Esophagus muscularis mucosa (tissue), 4 donors: ENCODE measurements at places on chromosomes 3 and 15. TPM values are rescaled to one million over a fixed set of nuclear protein-coding genes. Genes with fewer than 3 reads are reported as not detected.
A peak's percentile ranks its signal among the peaks of the same experiment; 100 is the strongest.

- no peak overlapping the region for H3K27ac ChIP-seq
- H3K4me3 ChIP-seq, result no peak overlapping the region
- no peaks in the 10 kb centered on the region for H3K36me3 ChIP-seq
- DNase-seq, result no peak
Observed at GRCh38 chr3:46102059-46102779, 74.9 kb upstream of the XCR1 start.

DNA sequence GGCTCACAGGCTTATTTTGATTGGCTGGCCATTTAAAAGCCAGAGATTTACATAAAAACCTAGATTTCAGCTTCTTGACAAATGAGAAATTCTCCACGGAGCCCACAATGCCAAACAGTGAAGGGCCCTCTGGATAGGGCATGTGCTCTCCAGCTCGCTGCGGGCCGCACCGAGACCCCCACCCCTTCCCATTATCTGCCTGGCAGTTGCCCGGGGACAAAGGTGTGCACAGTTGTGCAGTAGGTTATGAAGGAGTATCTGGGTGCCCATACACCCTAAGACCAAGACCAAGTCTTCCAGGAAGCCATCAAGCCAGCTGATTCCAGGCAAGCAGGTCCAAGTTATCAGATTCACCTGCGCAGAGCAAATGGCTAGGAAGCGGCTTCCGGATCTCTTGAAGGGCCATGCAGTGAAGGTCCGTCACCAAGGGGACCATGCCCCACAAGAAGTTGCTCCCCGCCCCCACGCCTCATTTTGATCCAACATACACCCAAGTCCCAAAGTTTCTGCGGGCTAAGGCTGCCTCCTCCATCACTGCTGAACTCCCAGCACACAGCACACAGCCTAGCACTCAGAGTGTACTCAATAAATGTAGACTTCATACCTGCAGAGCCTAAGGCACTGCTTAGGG, 1.3 kb downstream of the MRPS25 start:
- no peaks in the 10 kb centered on the region for H3K27me3 ChIP-seq
- H3K27ac ChIP-seq, result peak overlapping the region; percentile 82
- peaks cover 5% of the 10 kb centered on the region for H3K36me3 ChIP-seq
- DNase-seq, result no peak
- H3K4me3 ChIP-seq, result peak overlapping the region; percentile 78
- H3K4me1 ChIP-seq, result peaks cover 13% of the 10 kb centered on the region

DNA sequence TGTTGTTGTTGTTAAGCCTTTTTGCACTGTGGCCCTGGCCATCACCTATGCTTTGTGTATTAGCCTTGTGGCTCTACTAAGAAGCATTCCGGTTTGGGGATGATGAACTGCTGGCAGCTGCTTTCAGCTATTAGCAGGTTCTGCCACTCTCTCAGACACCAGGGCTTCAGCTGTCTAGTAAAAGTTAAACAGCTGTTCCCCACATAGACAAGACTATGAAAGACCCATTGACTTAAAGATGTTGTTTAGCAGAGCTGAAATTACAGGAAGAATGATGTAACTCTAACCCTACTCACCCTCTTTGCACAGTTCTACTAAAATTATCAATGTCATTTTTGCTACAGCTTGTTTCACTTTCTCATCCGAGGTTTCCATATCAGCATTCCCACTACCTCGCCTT, 131.2 kb upstream of the CGNL1 start:
- H3K27me3 ChIP-seq, result no peaks in the 10 kb centered on the region
- no peak overlapping the region for H3K27ac ChIP-seq
- no peaks in the 10 kb centered on the region for H3K4me1 ChIP-seq
- peaks cover 14% of the 10 kb centered on the region for H3K36me3 ChIP-seq
- DNase-seq, result no peak

DNA sequence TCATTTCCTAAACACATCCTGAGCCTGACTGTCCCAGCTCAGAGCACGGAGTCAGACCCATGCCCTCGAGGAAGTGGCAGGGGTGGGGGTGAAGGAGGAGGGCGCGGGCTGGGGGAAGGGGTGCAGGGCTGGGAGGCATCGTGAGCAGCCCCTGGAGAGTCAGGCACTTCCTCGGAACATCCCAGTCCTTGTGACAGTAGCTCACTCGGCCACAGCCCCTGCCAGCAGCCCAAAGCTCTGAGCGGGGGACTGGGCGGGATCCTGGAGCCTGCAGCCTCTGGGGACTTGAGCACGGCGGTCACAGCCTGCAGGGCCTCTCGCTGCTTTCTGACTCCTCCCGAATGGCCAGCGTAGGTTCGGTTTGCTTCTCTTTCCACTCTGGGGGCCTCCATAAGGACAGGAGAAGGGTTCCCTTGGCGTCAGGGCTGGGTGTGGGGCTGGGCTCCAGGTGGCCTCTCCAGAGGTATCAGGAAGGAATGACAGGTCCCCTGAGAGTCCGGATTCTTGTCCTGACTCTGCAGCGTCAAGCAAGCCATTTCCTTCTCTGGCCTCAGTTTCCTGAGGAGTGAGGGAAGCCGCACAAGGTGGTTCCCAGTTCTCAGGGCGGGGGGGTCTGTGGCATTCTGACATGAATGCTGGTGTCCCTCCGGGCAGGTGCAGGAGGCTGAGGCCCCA, 20.9 kb downstream of the PSTPIP1 start:
- no peaks in the 10 kb centered on the region for H3K36me3 ChIP-seq
- H3K27me3 ChIP-seq, result no peaks in the 10 kb centered on the region
- no peaks in the 10 kb centered on the region for H3K4me1 ChIP-seq
- H3K27ac ChIP-seq, result no peak overlapping the region
- no peak for DNase-seq
- H3K4me3 ChIP-seq, result no peak overlapping the region

DNA sequence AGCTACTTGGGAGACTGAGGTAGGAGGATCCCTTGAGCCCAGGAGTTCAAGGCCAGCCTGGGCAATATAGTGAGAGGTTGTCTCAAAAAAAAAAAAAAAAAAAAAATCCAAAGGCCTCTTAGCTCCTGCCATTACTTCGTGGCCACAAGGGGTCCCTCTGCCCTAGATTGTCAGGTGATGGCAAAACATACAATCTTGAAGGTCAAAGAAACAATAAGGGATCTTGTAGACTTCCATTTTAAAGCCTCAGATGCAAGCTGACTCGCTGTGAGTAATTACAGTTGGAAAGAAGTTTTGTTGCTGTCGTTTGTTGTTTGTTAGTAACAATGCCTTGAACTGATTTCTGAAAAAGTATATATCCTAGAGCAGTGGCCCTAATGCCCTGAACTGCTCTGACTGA, 55.9 kb upstream of the PLCL2 start:
- H3K4me3 ChIP-seq, result no peak overlapping the region
- no peaks in the 10 kb centered on the region for H3K36me3 ChIP-seq
- DNase-seq, result peak; percentile 24
- H3K27me3 ChIP-seq, result no peaks in the 10 kb centered on the region
- H3K27ac ChIP-seq, result no peak overlapping the region

DNA sequence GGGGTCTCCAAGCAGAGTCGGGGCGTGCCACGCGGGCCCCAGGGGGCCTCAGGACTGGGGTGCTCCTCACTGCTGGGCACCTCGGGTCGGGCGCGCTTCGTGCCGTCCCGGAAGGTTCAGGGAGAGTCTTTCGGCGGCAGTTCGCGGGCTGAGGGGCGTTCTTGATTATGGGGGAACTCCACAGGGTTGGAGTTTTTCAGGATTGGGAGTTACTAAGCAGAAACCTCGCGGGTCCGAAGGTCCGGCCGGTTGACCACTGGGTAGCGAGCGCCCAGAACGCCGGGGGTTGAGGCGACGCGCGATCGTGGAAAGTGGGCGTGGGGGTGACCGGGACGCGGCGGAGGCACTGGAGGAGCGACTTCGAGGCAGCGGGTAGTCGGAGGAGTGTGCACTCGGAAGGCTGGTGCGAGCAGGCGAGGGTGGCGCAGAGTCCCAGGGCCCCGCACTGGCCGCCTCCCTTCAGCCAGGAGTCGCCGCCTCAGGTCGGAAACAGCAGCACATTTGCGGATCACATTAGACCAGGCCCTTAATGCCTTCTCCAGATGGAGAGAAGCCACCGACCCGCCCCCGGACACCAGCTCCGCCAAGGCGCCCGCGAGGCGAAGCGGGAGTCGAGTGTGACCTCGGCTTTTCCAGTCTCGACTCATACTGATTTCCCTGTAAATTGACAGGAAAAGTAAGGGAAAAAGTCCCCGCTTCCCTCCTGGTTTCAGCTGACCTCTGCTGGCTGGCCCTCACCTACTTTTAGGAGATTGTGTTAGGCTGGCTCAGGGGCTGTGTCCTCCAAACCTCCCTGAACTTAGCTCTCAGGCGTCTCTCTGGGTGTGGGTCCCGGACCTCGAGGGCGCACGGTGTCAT, 685 bp downstream of the ADAMTSL3 start:
- peak overlapping the region; percentile 78 for H3K27ac ChIP-seq
- H3K36me3 ChIP-seq, result peaks cover 6% of the 10 kb centered on the region
- peaks cover 58% of the 10 kb centered on the region for H3K4me1 ChIP-seq
- peak overlapping the region; percentile 71 for H3K4me3 ChIP-seq

SIDT1 gene
- total RNA-seq, result 1.3 TPM

DNA sequence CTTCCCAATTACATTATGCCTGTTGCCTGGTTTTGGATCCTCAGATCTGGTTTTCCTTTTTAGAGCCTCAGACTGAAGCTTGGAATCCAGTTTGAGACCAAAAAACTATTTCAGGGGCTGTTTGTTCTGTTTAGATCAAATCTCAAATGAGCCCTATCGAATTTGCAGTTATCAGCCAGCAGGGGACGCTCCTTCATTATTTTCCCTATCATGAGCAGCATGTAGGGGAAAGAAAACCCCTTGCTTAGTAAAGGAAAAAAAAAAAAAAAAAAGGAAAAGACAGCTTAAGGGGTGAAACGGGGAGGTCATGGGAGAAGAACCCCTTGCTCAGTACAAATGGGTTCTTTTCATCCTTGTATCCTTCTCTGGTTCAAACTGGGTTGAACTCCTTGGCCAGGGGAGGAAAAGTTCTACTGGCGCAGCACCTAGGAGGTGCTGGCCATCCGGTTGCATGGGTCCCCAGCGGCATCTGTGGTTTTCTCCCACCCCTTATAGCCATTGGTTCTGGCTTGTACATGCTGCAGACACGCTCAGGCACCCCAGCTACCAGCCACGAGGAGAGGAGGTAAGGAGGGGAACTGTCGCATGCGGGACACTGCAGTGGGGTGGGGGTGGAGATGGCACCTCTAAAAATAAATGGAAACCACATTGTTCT, 1375.1 kb upstream of the ALCAM start:
- H3K27ac ChIP-seq, result no peak overlapping the region
- no peak for DNase-seq
- no peaks in the 10 kb centered on the region for H3K36me3 ChIP-seq
- no peaks in the 10 kb centered on the region for H3K4me1 ChIP-seq
- H3K4me3 ChIP-seq, result no peak overlapping the region

DNA sequence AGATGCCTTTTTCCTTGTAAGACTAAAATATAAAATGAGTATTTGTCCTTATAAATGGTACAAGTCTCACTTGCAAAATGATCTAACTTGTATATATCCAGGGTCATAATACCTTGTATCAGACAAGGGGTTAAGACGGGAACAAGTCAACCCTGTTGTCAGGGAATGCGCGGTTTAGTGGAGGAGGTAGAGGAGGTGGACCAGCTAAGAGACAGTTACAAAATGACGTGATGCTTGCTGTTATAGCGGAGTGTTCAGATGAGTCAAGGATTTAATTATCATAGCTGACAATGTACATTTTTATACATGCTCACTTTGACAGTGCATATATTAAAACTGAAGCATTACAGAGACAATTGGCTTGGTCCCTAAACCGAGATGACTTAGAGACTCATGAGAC, 26.8 kb upstream of the KLHL25 start:
- H3K27ac ChIP-seq, result no peak overlapping the region
- no peak overlapping the region for H3K4me3 ChIP-seq
- no peaks in the 10 kb centered on the region for H3K36me3 ChIP-seq
- no peaks in the 10 kb centered on the region for H3K27me3 ChIP-seq
